A549 treated with GW870086 at 1 μM for 4 hours (cell line): ENCODE measurements at places on chromosomes 3 and 15. TPM values are rescaled to one million over a fixed set of nuclear protein-coding genes. Genes with fewer than 3 reads are reported as not detected.

Gene NR2E3
- total RNA-seq, result 0.12 to 0.59 TPM (median 0.22 TPM) in 4 of 5 replicates, not detected in the other

Gene C3orf85
- not detected in 5 replicates for total RNA-seq

Gene ADAMTS9
- 0.42 to 0.87 TPM (median 0.53 TPM) in 5 replicates for total RNA-seq

Gene SUSD5
- total RNA-seq, result 2.9 to 4.2 TPM (median 3.4 TPM) in 5 replicates

Gene CHRFAM7A
- total RNA-seq, result 5.4 to 7.9 TPM (median 7.6 TPM) in 5 replicates

Gene PPP1R14D
- 0.24 to 0.41 TPM in 2 of 5 replicates, not detected in the others for total RNA-seq

Gene ESYT3
- total RNA-seq, result 0.54 to 0.94 TPM (median 0.70 TPM) in 5 replicates

Gene ACTC1
- total RNA-seq, result 0.10 to 0.27 TPM (median 0.16 TPM) in 4 of 5 replicates, not detected in the other

Gene DCLK3
- not detected in 5 replicates for total RNA-seq

Gene IQCB1
- total RNA-seq, result 9.6 to 12.4 TPM (median 11.2 TPM) in 5 replicates

Gene CRYGS
- 0.38 to 1.4 TPM (median 0.71 TPM) in 5 replicates for total RNA-seq

Gene CD200
- total RNA-seq, result not detected in 5 replicates

Gene MAGEL2
- not detected in 5 replicates for total RNA-seq

Gene FOXL2
- total RNA-seq, result 2.7 to 4.8 TPM (median 4.5 TPM) in 5 replicates

Gene PLSCR4
- 5.8 to 8.5 TPM (median 7.1 TPM) in 5 replicates for total RNA-seq

Gene FAH
- 31.1 to 43.7 TPM (median 32.3 TPM) in 5 replicates for total RNA-seq

Gene KBTBD13
- not detected in 5 replicates for total RNA-seq

Gene C15orf62
- total RNA-seq, result 0.07 to 0.09 TPM in 2 of 5 replicates, not detected in the others

Gene CILP
- total RNA-seq, result 0.17 to 0.23 TPM (median 0.21 TPM) in 5 replicates

Gene EOMES
- total RNA-seq, result 0.64 to 0.78 TPM (median 0.68 TPM) in 5 replicates

Gene SCN11A
- 0.02 TPM in 1 of 5 replicates, not detected in the others for total RNA-seq

Gene GAP43
- 0.09 to 0.10 TPM in 2 of 5 replicates, not detected in the others for total RNA-seq

Gene SPTSSB
- total RNA-seq, result 0.10 TPM in 1 of 5 replicates, not detected in the others

Gene HGD
- 16.9 to 24.4 TPM (median 18.2 TPM) in 5 replicates for total RNA-seq

Gene CPNE9
- total RNA-seq, result 0.08 to 0.37 TPM (median 0.15 TPM) in 5 replicates

Gene SH2D7
- not detected in 5 replicates for total RNA-seq

Gene AMT
- total RNA-seq, result 0.19 to 0.60 TPM (median 0.42 TPM) in 5 replicates

Gene AADAC
- total RNA-seq, result 11.4 to 14.2 TPM (median 13.5 TPM) in 5 replicates

Gene RTP3
- total RNA-seq, result not detected in 5 replicates

Gene CLDN16
- total RNA-seq, result not detected in 5 replicates

Gene CSTA
- total RNA-seq, result 0.43 to 2.0 TPM (median 0.81 TPM) in 5 replicates

Gene RNU5B-1
- not detected in 5 replicates for total RNA-seq

Gene PLOD2
- 76.2 to 120 TPM (median 111 TPM) in 5 replicates for total RNA-seq

Gene SLC35G2
- 25.7 to 31.3 TPM (median 27.7 TPM) in 5 replicates for total RNA-seq

Gene IGSF11
- 3.8 to 5.6 TPM (median 4.9 TPM) in 5 replicates for total RNA-seq

Gene TAGLN3
- not detected in 5 replicates for total RNA-seq

Gene FETUB
- 0.08 to 0.16 TPM (median 0.14 TPM) in 3 of 5 replicates, not detected in the others for total RNA-seq

Gene NR1D2
- 7.7 to 10.0 TPM (median 8.4 TPM) in 5 replicates for total RNA-seq

Gene CYP1A2
- total RNA-seq, result 0.05 TPM in 1 of 5 replicates, not detected in the others

Gene TMEM39A
- 24.4 to 27.4 TPM (median 25.3 TPM) in 5 replicates for total RNA-seq

Gene CA12
- 187 to 225 TPM (median 211 TPM) in 5 replicates for total RNA-seq

Gene TTLL13
- total RNA-seq, result 0.17 to 0.51 TPM (median 0.24 TPM) in 4 of 5 replicates, not detected in the other

Gene PIK3R4
- 15.0 to 20.4 TPM (median 16.4 TPM) in 5 replicates for total RNA-seq
